ENCODE measurements at places on chromosomes 5 and 9.

GRCh38 chr5:40828021-40828631 lies 6.9 kb downstream of the RPL37 start:
- DNase-seq: no peak

DNA sequence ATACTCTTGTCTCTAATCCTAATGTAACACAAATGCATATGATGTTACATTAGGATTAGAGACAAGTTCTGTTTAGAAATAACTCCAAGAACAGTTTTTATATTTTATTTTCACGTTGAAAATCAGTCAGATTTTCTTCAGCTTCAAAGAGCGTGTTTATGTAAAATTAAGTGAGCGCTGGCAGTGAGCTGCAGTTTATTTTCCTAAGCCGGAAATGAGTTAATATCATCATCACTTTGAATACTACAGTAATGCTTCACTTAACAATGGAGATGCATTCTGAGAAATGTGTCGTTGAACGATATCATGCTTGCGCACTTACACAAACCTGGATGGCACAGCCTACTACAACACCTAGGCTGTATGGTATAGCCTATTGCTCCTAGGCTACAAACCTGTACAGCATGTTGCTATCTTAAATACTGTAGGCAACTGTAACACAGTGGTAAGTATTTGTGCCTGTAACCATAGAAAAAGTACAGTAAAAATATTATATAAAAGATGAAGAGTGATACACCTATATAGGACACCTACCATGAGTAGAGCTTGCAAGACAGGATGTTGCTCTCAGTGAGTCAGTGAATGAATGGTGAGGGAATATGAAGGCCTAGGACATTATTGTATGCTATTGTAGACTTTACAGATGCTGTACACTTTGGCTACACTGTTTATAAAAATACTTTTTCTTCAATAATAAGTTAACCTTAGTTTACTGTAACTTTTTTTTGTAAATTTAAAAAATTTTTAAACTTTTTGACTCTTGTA lies 65.9 kb upstream of the C5orf46 start:
- no peak for DNase-seq

DNA sequence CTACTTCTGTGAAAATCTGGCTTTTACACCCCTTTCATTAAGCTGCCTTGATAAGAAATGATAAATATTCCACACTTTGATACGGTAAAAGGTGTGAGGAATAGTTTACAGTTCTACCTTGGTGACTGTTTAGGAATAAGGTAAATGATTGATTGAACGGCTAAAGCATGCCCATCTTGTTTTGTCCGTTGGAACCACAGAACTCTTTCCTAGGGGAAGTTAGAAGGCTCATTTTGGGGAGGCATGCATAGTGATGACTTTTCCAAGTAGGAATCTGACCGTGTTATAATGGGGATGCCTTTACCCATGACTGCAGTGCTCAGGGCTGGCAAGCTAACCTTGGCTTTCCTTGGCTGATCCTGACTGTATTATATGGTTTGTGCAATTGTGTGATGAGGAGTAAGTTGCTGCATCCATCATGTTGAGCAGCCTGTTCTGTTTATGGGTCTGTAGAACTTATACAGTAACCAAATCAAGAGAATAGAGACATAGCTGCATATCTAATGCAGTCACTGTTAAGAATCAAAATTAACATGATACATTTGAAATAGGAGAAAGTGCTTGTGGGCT lies 24.5 kb downstream of the PCSK5 start:
- DNase-seq: no peak

DNA sequence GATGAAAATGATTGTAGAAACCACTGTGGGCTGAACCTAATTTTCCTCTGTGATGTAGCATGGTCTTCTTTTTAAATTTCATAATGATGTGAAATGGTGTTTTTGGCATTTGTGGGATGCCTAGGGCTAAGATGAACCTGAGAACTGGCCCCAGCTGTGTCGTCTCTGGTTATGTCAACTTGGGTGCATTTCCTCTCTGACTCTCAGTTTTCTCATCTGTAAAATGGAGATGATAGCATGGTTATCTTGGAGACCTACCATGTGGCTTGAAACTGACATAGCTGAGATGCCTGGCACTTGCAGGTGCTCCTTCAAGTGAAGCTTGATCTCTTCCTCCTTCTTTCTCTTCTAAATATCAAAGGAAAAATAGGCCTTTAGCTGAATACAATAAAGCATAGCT lies 77.8 kb downstream of the BOD1 start:
- no peak for DNase-seq

DNA sequence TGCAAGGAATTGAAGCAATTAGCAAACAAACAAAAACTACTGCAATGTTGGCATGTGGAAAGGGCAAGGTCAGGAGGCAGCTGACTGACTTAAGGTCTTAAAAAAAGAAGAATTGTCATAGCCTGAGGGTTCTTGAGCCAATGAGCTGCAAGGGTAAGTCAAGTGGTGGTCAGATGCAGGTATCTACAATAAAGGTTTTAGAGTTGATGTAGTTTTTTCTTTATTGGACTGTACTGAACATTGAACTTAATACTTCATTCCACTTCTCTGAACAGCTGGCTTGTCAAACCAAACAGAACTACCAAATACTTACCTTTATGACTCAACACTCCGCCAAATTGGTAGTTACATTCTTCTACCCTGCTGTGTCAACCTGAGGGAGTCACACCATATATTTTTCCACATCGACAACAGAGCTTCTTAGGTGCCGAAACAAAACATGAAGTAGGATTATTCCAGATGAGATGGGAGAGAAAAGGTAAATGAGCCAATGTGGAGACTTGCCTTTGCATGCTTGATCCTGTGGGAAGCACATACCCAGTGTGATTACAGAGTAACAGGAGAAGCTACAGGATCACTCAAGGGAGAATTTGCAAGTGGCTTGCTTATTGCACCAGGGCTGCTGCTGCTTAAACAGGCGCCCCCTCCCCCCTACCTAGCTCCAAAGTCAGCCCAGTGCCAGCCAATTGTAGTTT lies 35.3 kb downstream of the EQTN start:
- DNase-seq: no peak

GRCh38 chr9:81798606-81799005 lies 109.3 kb upstream of the TLE1 start:
- DNase-seq: no peak

- peak; percentile 66 for DNase-seq
Measured at GRCh38 chr5:134526483-134527155, 1.1 kb downstream of the JADE2 start.

DNA sequence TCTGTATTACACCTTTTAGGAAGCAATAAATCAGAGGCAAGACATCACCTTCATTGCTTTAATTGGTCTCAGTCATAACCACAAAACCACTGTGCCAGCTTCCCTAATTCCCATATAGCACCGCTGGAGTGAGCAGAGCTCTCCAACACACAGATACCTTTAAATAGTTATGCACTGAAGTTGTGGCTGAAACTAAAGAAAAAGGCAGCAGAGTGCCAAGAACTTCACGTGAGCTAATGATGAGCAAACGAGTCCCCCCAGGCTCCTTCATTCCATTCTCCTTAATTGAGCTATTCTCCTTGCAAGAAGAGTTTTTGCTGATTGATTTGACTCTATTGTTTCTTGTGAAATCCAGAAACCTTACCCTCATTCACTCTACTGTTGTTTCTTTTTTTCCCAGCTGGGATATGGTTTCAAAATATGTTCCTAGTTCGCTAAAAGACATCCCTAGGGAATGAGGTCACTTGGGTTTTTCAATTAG lies 501.5 kb downstream of the SPATA31D1 start:
- no peak for DNase-seq
